ENCODE measurements at places on chromosomes 11 and 22.
A peak's percentile ranks its signal among the peaks of the same experiment; 100 is the strongest.

DNA sequence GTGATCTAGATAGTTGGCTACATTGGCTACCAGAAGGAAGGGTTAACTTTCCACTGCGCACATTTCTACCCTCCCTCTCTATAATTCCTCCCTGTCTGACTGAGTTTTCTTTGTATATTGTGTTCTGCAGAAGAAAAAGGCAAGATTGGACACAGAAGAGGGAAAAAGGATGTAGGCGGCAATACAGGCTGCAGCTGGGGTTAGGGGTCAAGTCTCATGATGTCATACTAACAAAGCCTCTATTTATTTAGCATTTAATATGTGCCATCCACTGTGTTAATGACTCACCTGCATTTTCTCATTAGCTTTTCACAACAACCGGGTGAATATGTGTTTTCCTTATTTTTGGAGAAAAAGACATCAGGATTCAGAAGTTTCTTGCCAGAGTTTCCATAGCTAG, 2.0 kb downstream of the FAM83F start:
- DNase-seq = no peak

DNA sequence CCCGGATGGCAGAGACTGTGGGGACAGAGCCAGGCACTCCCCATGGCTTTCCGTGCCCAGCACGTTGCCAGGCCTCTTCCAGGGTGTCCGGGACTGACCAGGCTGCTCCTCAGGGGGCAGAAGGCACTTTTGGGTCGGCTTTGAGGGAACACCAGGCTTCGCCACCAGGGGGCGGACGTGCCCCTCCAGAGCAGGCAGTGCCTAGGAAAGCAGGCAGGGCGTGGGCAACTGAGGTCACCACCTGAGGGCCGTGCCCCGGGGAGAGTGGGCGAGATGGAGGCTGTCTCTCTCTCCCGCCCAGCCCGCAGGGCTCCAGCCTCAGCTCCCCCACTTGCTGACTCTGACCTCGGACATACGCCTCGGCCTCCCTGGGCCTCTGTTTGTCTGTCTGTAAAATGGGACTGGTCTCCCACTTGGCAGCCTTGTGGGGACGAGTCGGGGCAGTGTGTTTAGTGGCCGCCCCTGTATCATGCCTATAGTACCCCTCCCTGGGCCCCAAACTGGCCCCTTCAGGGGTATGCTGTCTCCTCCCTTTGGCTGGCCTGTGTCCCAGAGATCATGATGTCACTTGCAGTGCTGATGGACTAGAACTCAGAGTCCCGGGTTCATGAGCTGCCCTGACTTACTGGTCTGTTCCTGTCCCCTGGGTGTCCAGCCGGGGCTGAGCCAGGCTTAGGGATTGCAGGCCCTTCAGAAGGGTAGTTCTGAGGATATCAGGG, 4.4 kb upstream of the PRR5 start:
- DNase-seq = no peak

GRCh38 chr11:9796266-9796665, 132.4 kb downstream of the SWAP70 start:
- no peak for DNase-seq

GRCh38 chr11:80379620-80380278, 938.9 kb upstream of the TENM4 start:
- no peak for DNase-seq

GRCh38 chr22:46798366-46799350, 36.2 kb downstream of the TBC1D22A start:
- peak; percentile 69 for DNase-seq

DNA sequence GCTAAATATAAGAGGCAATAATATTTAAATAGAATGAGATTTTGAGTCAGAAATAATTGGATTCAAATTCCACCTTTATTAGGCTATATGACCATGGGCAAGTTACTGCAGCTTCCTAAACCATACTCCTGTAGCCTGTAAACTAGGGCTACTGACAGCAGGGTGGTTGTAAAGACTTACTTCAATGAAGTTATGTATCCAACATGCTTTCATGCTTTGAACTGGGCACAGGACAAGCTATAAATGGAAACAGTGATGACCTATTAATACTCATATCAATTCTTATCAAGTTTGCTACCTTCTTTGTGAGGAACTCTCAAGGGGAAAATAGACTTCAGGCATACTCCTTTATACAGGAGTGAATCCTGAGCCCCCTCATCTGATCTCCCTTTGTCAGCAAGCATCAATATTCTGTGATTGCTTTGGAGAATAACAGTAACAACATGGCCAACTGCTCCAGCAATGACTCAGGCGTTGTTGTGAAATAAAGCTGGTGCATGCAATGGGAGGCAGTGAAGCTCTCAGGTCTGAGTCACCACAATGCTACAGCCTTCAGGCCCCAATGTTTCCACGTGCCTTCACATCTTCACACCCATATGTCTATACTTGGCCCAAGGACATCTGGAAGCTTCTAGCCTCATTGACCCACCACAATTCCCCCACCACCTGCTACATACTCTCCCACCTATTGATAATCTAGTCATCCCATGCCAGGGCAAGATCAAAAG, 102.5 kb downstream of the KCNA4 start:
- no peak for DNase-seq

GRCh38 chr11:27303903-27304302, 59.1 kb downstream of the CCDC34 start:
- DNase-seq = no peak

DNA sequence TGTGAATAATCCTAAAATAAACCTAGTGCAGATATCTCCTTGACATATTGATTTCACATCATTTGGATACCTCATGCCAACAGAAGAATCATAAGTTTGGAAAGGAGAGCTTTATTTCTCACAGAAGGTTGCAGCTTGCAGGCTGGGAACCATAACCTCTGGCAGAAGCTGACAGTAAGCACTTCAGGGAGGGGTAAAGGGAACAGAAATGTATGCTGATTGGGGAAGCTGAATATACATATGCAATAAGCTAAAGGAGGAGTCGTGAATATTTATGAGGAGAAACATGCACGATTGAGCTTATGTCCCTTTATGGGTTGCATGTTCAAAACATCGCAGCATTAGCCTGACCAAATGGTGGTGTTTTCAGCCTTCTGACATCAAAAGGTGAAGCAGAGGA, 814.5 kb downstream of the TBC1D22A start:
- DNase-seq = no peak

DNA sequence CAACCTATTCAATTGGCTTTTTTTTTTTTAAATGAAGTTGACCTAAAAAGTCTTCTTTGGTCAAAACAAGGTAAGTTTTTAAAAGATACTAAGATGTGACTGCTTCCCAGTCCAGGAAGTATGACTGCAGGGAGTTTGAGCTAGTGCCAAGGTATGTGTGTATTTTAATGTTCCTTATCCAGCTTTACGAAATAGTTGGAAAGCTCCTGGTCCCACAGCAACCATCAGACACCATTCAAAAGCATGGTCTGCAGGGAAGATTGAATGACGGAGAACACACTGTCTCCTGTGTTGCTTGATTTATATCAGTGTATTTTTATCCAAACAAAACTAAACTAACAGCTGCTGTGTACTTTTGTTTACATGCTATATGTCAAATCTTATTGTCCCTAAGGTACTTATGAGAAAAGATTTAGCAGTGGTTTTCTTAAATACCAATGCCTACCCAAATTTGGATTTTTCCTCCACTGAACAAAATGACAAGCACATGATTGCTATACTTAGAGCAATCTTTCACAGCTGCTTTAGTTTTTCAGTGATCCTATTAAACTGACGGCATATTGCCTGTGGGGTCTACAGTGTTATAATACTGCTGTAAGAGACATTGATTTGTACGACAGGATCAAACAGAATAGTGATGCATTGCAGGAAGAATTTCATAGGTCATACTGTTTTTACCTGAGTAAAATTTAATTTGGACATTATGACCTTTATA, 122.9 kb downstream of the DCDC1 start:
- DNase-seq = no peak

DNA sequence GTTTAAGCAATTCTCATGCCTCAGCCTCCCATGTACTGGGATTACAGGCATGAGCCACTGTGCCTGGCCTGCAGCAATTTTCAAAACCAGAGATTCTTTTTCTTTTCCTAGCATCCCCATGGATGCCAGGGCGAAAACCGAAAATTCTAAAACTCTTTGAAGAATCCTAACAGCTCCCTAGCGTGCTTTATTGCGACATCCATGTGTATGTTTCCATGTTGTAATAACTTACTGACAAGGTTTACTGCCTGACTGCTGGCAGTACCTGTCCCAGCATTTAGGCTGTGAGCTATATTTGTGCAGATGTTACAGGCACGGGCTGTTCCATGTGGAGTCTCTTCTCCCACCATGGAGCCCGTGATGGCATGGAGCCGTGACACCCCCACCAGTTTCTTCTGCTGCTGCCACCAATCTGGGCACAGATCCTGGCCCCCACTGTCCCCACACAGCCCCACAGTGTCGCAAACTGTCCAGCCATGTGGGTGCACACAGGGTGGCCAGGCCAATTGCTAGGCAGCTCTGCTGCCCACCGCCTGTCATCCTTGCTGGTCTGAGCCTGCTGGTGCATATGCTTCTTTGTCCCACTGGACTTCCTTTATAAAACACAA, 7.1 kb upstream of the TAB1 start:
- no peak for DNase-seq

DNA sequence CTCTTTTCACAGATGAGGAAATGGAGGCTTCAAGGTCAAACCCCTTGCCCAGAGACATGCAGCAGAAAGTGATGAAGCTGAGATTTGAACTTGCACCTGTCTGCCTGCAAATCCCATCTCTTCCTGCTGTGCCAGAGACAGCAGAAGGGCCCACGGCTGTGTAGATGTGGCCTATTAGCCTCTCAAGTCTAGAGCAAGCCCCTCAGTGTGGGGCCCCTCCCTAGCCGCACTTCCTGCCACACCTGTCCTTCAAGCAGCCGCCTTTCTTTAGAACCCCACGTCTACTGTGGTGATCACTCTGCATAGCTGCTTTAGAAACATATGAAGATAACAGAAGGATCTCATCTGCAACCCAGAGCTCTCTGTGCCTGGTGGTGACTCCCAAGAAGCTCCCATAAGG, 41.2 kb upstream of the JAM3 start:
- DNase-seq = no peak

GRCh38 chr11:91880660-91881059, 344.0 kb upstream of the FAT3 start:
- DNase-seq = no peak

- no peak for DNase-seq
These were observed 18.0 kb upstream of the TMEM135 start for GRCh38 chr11:87019613-87020271.

GRCh38 chr11:20973940-20974559, 304.7 kb downstream of the NELL1 start:
- peak; percentile 58 for DNase-seq

GRCh38 chr11:230431-230830, 5.7 kb downstream of the SIRT3 start:
- DNase-seq = no peak

DNA sequence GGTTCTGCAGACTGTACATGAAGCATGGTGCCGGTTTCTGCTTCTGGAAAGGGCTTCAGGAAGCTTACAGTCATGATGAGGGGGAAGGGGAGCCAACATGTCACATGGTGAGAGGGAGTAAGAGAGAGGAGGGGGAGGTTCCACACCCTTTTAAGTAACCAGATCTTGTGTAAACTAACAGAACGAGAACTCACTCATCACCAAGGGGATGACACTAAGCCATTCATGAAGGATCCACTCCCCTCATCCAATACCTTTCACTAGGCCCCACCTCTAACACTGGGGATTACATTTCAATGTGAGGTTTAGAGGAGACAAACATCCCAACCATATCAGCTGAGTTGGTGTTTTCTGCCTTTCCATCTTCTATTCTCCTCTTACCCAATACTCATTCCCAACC, 83.5 kb downstream of the BDNF start:
- DNase-seq = no peak

DNA sequence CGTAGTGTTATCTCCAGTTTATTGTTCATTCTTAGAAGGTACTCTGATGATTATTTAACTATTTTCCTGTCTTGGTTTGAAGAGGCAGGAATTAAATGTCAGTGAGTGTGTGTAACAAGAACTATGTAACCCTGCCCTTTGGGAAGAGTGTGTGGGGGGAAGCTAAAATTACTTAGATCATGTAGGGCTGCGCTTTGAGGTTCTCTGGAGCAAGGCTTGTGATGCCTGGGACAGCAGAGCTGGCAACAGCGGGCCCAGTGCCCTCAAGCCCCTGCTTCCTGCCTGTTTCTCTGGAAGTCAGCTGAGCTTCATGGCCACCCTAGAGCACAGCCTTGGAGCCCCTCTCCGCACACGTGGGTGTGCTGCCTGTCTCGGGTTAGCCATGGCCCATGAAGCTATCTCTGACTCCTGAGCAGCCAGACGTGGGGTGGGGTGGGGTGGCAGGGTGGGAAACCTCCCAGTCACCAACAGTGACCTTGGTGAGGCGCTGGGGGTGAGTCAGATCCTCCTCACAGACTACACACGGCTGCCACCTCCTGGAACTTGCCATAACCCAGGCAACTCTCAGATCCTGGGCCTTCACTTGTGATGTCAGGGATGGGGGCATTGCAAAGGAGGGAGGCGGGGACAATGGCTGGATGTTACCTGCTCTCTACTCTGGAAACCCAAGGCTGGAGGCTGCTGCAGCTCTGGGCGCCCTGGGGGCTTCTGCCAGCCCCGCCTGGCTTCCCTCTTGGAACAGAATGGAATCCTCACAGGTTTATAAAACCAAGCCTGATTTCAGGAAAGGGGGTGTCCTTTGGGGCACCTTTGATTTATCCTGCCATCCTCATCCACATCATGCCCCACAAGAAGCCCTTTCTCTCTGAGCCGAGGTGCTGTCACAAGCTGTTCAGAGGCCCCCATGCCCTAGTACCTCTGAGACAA, 88.6 kb downstream of the SNX19 start:
- no peak for DNase-seq
